ENCODE measurements at places on chromosomes 1 and 21.
A peak's percentile ranks its signal among the peaks of the same experiment; 100 is the strongest.

- peak; percentile 38 for DNase-seq
Measured at GRCh38 chr1:25037174-25038074, 107.3 kb upstream of the RUNX3 start.

GRCh38 chr1:232951180-232951579 lies 769 bp downstream of the NTPCR start:
- DNase-seq = no peak

DNA sequence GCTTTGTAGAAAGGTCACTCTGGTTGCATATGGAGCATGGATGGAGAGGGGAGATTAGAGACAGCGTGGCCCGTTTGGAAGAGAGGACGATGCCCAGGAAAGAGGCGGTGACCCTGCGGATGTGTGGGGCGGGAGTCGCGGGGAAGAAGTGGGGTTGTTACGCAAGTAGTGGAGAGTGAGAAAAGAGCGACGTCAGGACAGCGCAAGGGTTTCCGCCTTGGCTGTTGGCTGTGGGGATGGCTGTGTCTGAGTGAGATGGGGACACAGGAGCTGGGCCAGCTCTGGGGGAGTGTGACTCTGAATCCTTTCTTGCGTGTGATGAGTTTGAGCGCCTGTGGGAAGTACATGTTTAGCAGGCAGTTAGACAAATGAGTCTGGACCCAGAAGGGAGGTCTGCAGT lies 3.8 kb downstream of the B4GALT2 start:
- no peak for DNase-seq

GRCh38 chr1:154157520-154158306 lies 2.8 kb upstream of the NUP210L start:
- peak; percentile 98 for DNase-seq

DNA sequence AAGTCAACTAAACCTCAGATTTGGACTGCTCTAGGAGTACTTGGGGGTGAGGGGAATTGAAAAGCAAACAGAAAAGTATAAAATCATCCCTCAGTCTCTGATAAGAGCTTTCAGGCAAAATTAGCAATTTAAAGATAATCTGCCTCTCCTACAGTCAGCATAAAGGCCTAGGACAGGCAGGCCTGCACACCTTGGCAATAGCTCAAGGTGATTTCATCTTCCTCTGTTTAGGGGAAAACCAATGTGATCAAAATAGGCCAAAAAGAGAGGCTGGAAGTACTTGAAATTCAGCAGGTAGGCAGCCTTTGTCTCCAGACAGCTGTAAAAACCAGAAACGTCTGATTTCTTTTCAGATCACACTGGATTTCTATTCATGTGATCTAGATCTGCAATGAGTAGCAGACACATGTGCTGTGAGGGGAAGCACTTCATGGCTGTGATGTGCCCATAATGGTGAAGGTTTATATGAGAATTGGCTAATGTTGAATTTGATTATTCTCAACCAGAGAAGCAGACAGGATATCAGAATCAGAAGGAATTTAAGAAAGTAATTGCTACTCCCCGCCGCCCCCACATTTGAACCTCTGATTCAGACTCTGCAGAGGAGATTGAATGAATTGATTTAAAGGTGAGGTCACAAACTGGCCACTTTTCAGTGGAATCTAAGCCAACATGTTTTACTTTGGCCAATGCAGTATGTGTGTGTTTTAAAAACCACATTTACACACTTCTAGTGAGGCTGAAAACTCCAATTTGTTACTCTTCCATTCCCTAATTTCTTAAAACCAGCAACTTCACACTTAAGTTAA lies 45.8 kb upstream of the DNASE2B start:
- DNase-seq = no peak

DNA sequence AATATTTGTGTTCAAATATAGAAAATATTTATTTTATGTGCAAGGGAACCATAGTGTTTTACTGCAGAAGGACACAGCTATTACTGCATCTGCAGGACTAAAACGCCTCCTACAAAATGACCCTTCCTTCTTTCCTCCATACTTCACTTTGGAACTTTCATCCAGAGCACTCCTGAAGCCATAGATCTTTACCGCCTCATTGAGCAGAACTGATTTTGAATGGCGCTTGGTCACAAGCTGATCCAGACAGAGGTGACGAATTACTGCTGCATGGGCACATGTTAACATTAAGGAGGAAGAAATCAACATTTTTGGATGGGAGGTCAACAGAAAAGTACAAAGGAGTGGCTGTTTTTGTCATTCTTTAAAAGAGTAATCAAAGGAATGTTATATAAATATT lies 931.6 kb downstream of the NCAM2 start:
- no peak for DNase-seq

GRCh38 chr1:55197099-55197498 lies 18.1 kb downstream of the USP24 start:
- DNase-seq = no peak

- DNase-seq = peak; percentile 79
Measured at GRCh38 chr1:8303141-8303540, 14.8 kb upstream of the SLC45A1 start.

Data from NCI-H226 (cell line).